Bladder microvascular endothelial cell (primary cell): ENCODE measurements at places on chromosomes 3 and 15. TPM values are rescaled to one million over a fixed set of nuclear protein-coding genes. Genes with fewer than 3 reads are reported as not detected.

ADAMTS9 gene
- total RNA-seq = 46.6 and 64.8 TPM in 2 replicates

DNAH1 gene
- total RNA-seq = 1.5 and 7.0 TPM in 2 replicates

FBXO40 gene
- under 0.01 TPM in 1 of 2 replicates, not detected in the other for total RNA-seq

COL6A6 gene
- total RNA-seq = not detected in 2 replicates

SIDT1 gene
- total RNA-seq = not detected in 2 replicates

LSMEM2 gene
- total RNA-seq = not detected in 2 replicates

TGM4 gene
- 0.06 TPM in 1 of 2 replicates, not detected in the other for total RNA-seq

C3orf85 gene
- not detected in 2 replicates for total RNA-seq

CLRN1 gene
- total RNA-seq = not detected in 2 replicates

CADPS gene
- total RNA-seq = not detected in 2 replicates
